ENCODE measurements at places on chromosomes 7 and 10. TPM values are rescaled to one million over a fixed set of nuclear protein-coding genes. Genes with fewer than 3 reads are reported as not detected.

GRCh38 chr7:152667958-152668357 is 8.0 kb downstream of the XRCC2 start:
- no peak for DNase-seq

GRCh38 chr7:32204361-32205018 is 134.3 kb upstream of the PDE1C start:
- DNase-seq = peak; percentile 82

Gene WDFY4
- not detected for total RNA-seq

- no peak for DNase-seq
Measured at GRCh38 chr10:44383749-44384600, 922 bp downstream of the CXCL12 start.

GRCh38 chr10:114870486-114870885 is 48.9 kb downstream of the FHIP2A start:
- no peak for DNase-seq

Measured in A673 (cell line).